T1000 (cell line): ENCODE measurements at places on chromosomes 5 and 9.

DNA sequence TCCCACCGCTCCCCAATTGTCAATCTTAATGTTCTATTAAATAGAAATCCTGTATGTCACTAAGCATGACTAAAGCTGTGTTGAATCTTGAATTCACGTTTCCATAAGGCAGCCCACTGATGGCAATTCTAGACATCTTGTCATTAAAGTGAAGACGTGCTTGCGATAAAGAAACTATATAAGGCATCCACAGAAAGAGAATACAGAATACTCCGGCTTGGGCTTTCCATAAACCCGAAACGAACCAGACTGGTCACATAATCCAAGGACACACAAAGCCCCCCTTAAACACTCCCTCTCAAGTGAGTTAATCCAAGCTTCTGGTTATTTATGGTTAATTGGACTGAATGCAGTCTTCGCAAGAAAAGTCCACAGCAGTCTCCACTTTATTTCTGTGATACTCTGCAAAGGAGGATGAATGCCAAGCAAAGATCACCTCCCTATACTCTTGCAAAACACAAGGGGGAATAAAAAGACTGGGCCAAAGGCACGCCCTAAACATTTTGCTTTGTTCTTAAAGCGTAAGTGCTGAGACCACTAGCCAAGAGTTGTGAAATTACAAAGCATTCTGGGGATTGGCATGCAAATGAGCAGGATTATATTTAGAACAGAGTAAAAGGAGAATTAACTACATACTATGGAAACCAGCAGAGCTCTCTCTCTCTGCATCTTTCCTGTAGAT, 54.7 kb downstream of the DPYSL3 start:
- no peak for DNase-seq

GRCh38 chr5:157745041-157745456, 1.5 kb downstream of the LSM11 start:
- no peak for DNase-seq

- DNase-seq: peak; percentile 16
Observed at GRCh38 chr9:114681594-114682332, at the start of gene TEX48. Gene TEX48 (minus strand): TSS chr9:114682192. CDS start chr9:114671723, 10,469 bp downstream.

- no peak for DNase-seq
Observed at GRCh38 chr5:115284021-115284420, 12.4 kb downstream of the CCDC112 start.

GRCh38 chr9:26463837-26464236, 428.8 kb downstream of the CAAP1 start:
- no peak for DNase-seq

GRCh38 chr5:170372971-170373370, 16.2 kb downstream of the KCNMB1 start:
- DNase-seq: no peak

GRCh38 chr9:30851600-30851999, 1532.8 kb upstream of the ACO1 start:
- no peak for DNase-seq

GRCh38 chr5:169701910-169702451, 64.9 kb downstream of the DOCK2 start:
- DNase-seq: no peak

DNA sequence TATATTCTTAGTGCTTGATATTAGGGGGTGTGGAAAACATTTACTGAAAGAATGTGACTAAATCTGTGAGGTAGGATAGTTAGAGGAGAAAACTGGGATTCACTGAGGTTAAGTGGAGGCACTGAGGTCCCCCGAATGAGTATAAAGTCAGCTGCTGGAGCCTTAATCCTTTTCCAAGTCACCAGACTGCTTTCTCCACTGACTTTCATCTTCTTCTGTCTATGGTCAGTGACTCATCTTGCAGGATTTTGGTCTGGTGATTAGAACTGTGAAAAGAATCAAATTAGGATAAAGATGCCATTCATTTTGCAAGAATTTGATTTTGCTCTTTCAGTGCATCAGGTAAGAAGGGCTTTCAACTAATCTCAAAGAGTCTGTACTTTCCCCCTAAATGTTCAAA, 89.3 kb upstream of the ALDH1A1 start:
- no peak for DNase-seq

- DNase-seq: no peak
Observed at GRCh38 chr9:16082796-16083195, 530.0 kb downstream of the CCDC171 start.

GRCh38 chr5:176890455-176891330, 8.5 kb downstream of the HK3 start:
- no peak for DNase-seq
